ENCODE measurements at places on chromosomes 1 and 21.

GRCh38 chr1:209659909-209660308, 7.7 kb upstream of the LAMB3 start:
- DNase-seq = no peak

DNA sequence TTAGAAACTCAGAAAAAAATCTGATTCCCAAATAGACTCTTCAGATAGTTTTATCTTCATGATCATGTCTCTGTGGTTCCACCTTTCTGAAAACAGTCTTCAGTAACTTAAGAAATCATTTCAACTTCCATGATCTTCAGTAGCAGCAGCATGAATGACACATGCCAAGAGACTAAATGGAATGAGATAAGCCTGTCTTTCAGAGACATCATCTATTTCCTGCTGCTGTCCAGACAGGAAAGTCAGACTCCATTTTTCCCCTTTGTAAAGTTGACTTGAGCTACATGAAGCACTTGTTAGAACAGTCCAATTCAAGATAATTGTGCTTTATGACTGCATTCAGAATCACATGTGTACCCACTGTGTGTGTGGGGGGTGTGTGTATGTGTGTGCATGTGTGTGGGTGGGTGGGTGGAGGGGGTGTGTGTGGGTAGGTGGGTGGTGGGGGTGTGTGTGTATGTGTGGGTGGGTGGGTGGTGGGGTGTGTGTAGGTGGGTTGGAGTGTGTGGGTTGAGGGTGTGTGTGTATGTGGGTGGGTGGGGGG, 58.8 kb downstream of the CLIC4 start:
- no peak for DNase-seq

DNA sequence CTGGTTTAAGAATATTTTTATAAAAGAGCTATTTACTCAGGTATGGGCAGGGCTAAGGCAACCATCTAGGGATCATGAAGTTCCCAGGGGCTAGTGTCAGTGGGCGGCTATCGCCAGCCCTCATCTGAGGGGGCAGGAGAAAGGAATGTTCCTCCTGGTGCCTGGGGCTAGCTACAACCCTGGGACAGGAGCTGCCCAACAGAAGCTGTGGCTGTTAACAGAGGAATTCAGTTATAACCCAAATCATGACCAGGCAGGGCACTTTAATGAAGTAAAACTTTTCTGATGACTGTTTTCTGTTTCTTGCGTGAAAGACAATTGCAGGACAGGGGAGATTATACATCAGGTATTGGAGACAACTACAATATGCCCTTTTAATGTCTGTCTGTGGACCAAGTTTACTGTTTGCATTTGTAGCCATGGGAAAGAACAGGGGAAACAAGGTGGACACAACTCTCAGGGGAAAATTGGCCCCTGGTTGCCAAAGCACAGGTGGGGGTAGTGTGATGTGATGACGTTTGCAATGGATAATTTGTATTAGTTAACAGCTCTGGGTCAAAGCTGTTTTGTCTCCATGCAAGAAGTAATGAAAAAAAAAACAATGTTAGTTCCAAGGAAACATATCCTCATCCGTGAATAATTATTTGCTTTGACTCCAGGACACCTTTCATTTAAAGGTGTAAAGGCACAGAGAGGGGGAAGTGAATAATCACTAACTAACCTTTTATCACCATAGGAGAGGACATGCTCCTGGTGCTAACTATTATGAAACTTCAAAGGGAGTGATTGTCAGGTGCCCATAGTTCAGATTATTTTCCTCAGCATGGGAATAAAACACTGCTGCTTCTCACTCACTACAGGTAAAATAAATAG, 105.2 kb downstream of the TSEN15 start:
- DNase-seq = no peak

DNA sequence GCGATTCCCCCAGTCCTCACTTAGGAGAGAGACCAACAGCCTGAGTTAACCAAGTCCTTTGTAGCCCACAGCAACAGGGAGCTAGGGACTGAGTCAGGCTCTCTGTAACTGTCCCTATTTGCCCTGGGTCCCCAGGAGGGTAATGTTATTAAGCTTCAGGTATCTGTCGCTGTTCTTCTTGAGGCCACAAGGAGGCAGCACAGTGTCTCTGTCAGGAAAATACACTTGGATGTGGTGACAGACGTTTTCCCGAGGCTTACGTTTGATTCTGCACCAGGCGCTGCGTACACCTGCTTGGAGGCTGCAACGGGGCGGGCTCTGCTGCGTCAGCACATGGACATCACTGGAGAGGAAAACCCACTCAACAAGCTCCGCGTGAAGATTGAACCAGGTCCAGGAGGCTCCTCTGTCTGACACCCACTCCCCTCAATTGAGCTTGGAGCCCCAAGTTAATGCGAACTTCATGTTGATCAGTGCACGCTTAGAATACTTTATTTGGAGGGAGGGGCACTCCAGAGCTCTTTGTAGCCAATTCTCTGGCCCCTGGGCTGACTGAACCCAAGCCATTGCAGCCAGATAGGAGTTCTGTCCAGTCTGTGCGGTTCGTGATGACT, 10.7 kb upstream of the ELF3 start:
- no peak for DNase-seq

DNA sequence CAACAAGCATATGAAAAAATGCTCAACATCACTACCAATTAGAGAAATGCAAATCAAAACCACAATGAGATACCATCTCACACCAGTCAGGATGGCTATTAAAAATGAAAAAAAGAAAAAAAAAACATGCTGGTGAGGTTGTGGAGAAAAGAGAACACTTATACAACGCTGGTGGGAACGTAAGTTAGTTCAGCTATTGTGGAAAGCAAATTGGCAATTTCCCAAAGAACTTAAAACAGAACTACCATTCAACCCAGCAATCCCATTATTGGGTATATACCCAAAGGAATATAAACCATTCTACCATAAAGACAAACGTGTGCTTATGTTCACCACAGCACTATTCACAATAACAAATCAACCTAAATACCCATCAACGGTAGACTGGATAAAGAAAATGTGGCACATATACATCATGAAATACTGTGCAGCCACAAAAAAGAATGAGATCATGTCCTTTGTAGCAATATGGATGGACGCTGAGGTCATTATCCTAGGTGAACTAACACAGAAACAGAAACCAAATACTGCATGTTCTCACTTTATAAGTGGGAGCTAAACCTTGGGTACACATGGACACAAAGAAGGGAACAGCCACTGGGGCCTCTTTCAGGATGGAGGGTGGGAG, 49.5 kb downstream of the LYST start:
- DNase-seq = no peak

- no peak for DNase-seq
Observed at GRCh38 chr1:210949489-210949888, 184.5 kb downstream of the KCNH1 start.

DNA sequence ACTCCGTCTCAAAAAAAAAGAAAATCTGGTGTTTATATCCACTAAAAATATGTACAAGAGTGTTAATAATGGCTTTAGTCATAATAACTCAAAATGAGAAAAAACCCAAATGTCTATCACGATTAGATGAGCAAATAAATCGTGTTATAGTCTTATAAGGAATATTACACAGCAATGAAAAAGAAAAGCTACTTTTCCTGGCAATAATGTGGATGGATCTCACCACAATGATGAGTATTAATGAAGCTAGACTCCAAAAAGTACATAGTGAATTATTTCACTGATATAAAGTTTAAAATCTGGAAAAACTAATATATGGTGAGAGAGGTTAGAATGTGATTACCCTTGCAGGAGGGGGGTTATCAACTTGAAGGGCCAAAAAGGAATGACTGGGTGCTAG, 9.7 kb downstream of the CD244 start:
- DNase-seq = no peak

DNA sequence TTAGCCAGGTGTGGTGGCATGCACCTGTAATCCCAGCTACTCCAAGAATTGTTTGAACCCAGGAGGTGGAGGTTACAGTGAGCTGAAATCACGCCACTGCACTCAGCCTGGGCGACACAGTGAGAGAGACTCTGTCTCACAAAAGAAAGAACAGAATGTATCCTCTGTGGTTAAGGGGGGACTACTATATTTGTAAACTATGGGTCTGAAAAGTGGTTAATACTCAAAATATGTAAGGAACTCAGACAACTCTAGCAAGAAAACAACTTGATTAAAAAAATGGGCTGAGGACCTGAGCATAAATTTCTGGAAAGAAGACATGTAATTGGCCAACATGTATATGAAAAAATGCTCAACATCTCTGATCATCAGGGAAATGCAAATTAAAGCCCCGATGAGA, 11.2 kb downstream of the FNBP1L start:
- no peak for DNase-seq

- DNase-seq = no peak
Observed at GRCh38 chr1:111599781-111600693, 19.6 kb upstream of the RAP1A start.

DNA sequence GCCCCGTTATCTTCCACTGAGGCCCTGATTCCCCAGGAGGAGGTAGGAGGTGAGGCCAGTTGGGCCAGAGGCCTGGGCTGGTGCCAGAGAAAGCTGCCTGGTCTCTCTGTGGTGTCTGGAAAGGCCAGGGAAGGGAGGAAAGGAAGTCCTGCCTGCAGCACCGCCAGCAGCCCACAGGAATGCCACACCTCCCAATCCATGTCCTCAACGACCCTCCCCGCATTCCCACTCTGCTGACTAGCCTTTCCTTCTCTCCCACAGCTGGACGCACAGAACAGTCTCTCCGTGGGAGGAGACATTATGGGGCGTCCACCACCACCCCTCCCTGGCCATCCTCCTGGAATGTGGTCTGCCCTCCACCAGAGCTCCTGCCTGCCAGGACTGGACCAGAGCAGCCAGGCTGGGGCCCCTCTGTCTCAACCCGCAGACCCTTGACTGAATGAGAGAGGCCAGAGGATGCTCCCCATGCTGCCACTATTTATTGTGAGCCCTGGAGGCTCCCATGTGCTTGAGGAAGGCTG, 18.0 kb downstream of the CSF1 start:
- no peak for DNase-seq

DNA sequence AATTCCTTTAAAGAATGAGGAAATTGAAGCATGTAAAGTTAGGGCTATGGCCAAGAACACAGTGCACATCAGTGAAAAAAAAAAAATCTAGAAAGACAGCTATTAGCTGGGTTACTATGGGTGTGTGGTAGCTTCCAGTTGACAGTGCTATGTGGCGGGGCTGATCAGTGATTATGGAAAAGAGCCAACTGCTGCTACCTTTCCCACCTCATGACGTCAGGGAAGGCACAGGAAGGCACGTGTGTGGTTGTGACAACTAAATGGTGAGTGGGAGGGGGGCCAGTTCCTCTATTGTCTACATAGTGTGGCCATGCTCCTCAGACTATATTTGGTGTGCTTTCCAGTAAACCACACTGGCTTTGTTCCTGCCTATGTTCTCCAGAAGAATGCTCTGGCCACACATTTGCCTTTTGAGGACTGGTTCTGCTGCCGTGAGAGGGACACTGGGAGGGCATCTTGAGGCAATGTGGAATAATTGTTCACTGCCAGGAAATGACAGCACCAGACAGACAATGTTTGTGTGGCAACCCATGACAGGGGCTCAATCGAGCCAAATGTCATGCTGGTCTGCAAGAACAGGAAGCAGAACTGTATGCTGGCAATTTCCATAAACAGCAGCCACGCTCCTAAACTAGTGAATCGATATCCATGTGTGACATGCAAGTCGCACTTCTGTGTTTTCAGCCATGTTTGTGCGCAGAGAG, 3.0 kb upstream of the SDE2 start:
- DNase-seq = peak; percentile 15

- DNase-seq = no peak
Observed at GRCh38 chr1:56481140-56481694, 98.1 kb downstream of the PLPP3 start.

- DNase-seq = no peak
Observed at GRCh38 chr1:116334015-116334547, 39.0 kb upstream of the ATP1A1 start.

DNA sequence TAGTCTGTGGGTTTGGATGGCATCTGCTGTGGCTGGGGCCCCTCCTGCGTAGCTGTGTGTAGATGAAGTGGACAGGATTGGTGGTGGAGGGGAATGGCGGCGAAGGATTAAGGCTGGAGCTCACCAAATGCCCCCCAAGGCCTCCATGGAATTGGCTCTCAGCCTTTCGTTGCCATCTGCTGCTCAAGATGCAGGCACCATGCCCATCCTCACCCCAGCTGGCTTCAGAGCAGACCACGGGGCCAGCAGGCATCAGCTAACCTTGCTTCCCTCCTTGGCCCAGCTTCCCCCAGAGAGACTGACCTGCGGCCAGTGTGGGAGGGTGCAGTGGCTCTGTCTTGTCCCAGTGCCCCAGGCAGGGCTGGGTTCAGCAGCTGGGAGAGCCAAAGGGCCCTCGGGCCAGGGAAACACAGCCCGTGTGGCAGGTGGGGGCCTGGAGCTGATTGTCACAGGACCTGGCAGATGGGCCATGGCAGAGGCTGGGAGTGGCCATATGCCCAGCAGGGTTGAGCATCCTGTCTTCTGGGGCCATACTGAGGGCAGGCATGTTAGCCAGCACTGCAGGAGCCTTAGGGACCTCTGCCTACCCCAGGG, 66.8 kb upstream of the ACTL8 start:
- DNase-seq = no peak

DNA sequence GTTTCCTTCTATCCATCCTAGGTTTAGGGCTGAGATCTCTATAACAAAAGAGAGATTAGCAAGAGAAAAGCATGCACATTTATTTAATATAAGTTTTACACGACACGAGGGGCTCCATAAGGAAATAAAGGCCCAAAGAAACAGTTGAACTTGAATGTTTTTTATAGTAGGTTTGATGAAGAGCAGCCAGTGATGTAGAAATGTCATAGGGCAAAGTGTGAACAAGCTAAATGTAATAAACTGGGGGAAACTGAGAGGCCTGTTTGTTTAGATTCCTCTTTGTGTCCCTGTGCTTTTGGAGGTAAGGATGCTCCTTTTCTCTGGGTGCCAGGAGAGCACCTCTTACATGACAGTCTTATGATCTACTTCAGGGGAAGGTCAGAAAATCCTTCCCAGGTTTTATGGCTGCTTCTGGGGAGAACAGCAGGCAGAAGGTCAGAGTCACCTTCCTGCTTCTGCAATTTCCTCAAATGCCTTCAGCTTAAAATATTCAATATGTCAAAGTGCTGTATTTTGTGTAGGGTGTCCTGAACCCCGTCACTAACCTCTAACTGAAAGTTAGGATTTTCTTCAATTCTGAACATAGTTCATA, 9.5 kb upstream of the HORMAD1 start:
- no peak for DNase-seq

DNA sequence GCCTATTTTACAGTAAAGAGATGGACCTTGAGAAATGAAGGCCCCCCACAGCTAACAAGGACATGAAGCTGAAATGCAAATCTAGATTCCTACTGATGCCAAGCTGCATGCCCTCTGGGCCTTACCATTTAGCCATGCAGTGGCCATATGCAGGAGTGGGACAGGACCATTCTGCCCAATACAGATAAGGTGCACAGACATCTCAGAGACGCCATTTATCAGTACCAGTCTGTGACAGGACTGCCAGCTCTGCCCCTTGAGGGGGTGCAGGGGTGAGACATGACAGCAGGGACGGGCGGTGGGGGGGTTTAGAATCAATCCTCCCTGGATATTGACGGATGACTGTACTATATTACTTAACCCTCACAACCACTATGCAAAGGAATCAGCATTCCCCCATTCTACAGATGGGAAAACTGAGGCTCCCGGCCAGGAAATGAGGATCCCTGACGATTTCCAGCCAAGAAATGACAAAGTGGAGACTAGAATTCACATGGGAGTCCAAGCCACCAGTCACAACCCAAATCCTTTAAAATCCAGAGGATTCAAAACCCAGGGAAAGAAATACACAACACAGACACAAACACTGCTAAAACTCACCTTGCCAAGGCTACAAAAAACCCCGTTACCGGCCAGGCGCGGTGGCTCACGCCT, 10.8 kb downstream of the SSBP3 start:
- no peak for DNase-seq

- no peak for DNase-seq
Observed at GRCh38 chr1:150555971-150556865, 7.0 kb downstream of the ADAMTSL4 start.

- no peak for DNase-seq
Observed at GRCh38 chr1:6743189-6744101, 41.8 kb upstream of the CAMTA1 start.
